Activated CD8-positive, alpha-beta memory T cell treated with anti-CD3 and anti-CD28 coated beads for 1 hour (primary cell): ENCODE measurements at places on chromosomes 4 and X.

DNA sequence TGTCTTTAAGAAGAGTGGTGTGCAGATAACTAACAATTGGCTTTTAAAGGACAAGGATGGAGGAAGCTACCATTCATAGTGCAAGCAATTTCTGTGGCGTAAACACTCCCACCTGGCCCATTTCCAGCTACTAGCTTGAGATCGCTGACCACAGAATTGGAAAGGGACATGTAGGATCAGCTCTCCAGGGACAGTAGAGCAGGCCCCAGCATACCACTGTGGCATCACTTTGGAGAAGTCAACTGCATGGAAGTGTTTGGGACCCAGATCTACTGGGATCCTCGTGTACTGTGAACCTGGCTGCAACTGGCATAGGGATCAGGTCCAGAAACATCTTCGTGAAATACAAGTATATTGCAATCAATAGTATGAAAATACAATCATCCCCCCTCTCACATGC, 515.0 kb downstream of the INPP4B start:
- no peak for DNase-seq

DNA sequence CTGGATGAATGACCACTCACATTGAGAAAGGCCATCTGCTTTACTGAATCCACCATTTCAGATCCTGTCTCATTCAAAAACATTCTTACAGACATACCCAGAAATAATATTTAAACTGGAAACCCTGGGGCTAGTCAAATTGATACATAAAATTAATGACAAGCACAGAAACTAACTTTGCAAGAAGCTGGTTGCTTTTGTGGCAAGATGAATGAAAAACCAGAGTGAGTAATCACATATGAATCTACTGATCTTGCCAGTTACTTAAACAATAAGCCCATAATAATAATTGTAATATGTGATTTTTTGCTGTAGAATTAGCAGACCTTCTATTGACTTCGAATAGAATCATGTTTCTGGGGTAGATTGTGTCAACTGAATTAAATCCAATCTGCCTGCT, 235.1 kb downstream of the PPARGC1A start:
- no peak for DNase-seq

DNA sequence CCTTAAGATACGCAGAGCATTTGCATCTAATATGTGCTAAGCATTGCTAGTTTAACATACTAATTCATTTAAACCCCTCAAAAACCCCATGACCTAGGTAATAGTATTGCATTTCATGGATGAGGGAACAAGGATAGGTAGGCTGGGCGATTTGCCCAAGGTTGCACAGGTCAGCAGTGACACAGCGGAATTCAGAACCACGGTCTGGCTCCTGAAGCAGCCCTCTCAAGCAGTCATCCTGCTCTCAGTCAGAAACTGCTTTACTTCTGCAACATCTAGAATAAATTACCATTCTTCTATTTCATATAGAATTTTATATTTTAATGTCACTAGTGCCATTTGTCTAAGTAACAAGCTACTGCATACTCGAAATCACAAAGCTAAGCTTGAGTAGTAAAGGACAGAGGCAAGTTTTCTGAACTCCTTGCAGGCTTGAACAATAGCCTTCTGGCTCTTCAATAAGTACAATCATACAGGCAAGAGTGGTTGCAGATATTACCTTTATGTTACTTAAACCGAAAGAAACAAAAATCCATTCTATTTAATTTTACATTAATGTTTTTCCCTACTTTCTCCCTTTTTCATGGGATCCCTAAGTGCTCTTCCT, 555 bp upstream of the SPP1 start:
- DNase-seq, result no peak

DNA sequence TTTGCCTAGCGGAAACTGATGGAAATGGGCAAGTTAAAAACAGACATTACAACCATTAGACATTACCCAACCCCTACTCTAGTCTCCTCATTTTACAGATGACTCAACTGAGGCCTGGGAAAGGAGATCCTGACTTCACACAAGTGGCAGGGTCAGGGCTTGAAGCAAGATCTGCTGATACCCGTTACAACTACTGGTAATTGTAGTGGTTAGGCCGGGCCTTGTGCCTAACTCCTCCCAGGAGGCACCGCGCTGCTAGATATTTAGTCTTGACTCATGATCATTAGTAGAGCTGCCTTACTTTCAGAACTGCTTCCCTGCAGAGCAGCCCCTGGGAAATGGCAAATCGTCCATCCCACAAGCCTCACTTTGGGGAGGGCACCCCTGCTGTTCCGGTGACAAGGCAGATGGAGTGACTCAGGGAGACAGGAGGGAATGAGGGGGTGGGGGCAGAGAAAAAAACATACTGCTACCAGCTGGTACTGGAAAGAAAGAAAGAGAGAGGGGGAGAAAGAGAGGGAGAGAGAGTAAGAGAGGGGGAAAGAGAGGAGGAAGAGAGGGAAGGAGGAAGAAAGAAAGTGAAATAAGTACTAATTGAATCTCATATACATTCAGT, 12.2 kb downstream of the ARHGEF6 start:
- no peak for DNase-seq

GRCh38 chr4:1285790-1286553, 3.7 kb upstream of the MAEA start:
- no peak for DNase-seq

DNA sequence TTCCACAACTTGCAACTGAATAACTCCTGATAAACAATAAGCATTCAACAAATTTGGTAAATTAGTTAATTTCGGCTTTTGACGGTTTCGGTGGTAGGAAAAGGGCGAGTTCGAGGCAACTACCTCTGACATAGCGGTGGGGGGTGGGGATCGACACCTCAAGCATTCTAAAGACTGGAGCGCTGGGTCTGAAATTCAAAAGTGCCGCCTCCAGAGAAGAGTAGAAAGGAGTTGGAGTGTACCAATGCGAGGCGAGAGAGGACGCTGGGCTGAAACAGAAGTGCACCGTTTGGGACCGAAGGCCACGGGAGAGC, 725 bp downstream of the SMC1A start:
- no peak for DNase-seq

DNA sequence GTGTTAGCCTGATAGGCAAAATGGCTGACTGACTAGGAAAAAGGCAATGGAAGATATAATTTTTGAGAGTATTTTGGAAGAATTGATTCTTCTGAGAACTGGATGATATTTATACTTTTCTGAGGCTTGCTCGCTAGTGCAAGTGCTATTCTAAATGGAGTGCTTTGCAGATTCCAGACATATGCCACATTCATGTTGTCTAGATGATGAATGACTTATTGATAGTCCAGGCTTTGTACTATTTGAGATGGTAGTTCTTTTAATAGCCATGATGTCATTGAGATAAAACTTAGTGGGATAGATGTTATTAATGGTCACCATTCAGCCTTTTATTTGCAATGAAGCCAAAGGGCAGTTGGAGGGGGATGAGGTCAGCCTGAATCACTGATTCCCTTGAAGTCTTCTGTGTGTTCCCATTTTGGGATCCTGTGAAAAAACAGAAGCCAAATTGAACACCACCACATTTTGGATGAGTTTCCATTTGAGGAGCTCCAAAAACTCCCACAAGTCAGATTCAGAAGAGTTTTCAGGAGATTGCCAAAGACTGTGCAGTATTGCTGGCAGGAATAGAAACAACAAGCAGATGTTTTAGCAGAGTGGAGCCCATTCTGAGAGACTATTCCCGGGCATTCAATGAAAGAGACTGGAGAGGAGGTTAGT, 184.1 kb downstream of the IL1RAPL2 start:
- no peak for DNase-seq

DNA sequence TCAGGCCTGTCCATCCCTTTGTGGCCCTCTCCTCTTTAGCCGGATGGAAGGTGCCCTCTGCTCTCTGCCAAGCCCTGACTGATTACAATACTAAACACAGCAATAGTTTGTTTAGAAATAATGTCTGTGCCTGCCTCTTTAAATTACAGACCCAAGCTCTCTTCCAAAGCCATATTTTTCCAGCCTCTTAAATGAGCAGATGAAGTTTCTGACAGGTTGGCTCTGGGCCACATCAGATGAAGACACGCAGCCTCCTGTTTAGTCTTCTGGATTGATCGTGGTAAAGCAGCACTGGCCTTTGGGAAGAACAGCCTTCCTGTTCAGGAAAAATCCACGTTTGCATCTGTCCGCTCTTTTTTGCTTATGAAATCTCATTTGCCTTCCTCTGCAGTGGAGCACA, 133.6 kb downstream of the CPE start:
- DNase-seq, result no peak

DNA sequence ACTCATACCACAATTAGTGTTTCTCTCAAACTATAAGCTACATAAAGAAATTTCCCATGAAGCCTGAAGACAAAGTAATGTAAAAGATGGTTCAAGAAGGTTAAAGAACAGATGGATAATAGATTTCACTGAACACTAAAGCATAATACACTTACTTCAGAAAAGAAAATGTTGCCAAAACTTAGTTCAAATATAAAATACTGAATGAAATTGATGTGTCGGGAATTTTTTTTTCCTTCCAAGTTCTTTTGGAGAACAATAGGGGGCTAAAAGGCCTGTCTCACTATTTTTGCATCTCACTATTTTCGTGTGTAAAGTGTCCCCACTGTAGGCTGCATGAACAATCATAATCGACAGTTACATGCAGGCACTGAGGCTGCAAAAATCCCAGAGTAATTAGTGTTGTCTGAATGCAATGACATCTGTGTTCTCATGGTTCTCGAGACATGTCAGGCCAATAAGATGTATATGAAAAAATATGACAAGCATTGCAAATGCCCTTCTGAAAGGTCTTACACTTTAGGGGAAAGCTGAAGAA, 11.9 kb upstream of the MAB21L2 start:
- DNase-seq, result no peak

GRCh38 chr4:8323947-8324555, 54.5 kb downstream of the HTRA3 start:
- DNase-seq, result no peak

- DNase-seq, result no peak
Measured at GRCh38 chr4:104848597-104849225, 298.0 kb upstream of the TET2 start.

- no peak for DNase-seq
Measured at GRCh38 chrX:37380924-37381323, 31.8 kb downstream of the PRRG1 start.

DNA sequence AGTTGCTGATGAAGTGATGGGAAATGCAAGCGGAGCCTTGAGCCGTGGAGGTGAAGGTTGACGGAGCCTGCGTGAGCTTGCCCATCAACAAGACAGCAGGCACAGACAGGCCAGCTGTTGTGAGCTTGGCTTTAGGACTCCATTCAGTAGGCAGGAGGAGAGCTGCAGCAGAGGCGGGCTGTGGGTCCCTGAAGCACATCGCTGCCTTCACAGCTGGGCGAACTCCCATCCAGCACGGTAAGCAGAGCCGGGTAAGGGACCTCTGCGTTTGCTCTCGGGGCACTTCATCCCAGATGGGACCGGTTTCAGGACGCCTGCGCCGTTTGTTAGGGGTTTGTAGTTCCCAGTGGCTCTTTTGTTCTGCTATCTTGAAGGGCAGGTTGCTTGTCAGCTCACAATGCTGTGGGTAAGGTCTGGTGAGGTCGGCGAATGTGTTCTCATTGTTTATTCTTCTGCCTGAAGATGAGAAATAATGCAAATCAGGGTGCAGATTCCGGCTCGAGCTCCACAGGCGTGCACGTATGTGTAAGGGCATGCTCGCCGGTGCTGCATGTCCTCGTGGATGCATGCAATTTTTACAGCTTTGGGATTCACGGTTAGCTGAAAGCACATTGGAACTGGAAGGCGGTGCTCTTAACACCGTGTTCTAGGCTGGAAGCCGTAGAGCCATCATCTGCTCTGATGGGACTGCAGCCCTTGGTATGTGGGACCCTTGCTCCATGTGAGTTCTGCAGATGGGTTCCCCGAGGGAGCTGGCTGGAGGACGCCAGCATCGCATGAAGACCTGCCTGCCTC, 54.6 kb upstream of the CLDN34 start:
- DNase-seq, result no peak

- no peak for DNase-seq
Measured at GRCh38 chr4:3176367-3177229, 72.4 kb upstream of the MSANTD1 start.

DNA sequence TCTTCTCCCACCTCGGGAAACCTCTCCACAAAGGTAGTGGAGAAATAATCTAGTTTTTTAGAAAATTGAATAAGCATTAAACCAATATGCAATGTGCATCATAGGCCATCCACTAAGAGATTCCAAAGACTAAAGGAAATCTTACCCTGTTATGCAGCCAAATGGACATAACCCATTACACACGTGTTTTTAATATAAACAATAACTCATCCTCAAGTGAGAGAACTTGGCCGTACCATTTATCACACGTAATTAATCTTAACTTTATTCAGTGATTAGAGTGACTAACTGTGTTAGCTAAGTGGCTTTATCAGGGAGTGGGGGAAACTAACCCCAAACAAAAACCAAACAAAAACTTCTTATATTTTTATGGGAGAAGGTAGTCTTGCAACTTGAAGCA, 57.8 kb downstream of the AFM start:
- no peak for DNase-seq

- DNase-seq, result no peak
Measured at GRCh38 chr4:145847764-145848163, 90.9 kb downstream of the ZNF827 start.

GRCh38 chr4:145423017-145423708, 58.5 kb upstream of the SMAD1 start:
- DNase-seq, result no peak

DNA sequence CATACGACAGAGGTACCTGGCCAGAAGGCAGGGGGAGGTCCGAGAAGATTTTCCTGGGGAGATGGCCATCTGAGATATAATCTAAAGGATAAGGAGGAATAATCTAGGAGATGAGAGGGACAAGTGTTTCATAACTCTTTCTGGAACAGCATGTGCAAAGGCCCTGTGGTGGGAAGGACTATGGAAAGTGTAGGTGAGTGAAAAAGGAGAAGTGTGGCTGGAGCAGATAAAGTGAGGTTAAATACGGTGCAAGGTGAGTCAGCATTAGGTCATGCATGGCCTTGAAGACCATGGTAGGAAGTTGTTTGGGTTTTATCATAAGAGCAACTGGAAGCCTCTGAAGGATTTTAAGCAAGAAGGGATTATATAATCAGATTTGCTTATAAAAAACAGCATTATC, 34.6 kb upstream of the MTM1 start:
- DNase-seq, result no peak

- DNase-seq, result no peak
Measured at GRCh38 chr4:139655116-139655515, 10.5 kb upstream of the MGST2 start.

DNA sequence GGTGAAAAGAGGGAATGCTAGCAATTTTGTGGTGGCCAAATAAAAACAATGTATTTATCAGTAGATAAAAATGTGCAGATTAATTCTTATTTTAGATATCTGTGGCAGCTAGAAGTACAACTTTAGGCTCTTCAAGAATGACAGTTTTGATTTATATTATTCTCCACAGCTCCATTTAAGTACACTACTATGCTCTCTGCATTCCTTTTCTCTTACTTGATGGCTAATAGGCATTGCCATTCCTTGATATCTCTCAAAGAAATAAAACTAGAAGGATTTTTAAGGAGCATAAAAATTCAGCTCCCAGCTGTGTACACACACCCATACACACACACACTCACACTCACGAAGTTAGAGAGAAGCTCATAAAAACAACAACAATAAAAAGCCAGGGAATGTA, 59.4 kb upstream of the H2AZ1 start:
- DNase-seq, result no peak
